ENCODE measurements at places on chromosomes 6 and 20. TPM values are rescaled to one million over a fixed set of nuclear protein-coding genes. Genes with fewer than 3 reads are reported as not detected.

The C20orf202 gene
- 0.33 TPM for polyA plus RNA-seq

The OLIG3 gene
- 0.02 TPM for polyA plus RNA-seq

The TGM3 gene
- 1,528 TPM for polyA plus RNA-seq

The SLC35A1 gene
- 14.5 TPM for polyA plus RNA-seq

The MEP1A gene
- polyA plus RNA-seq, result 0.01 TPM

The RXRB gene
- polyA plus RNA-seq, result 24.4 TPM

The RTN4IP1 gene
- polyA plus RNA-seq, result 2.5 TPM

The CRYBG1 gene
- 45.2 TPM for polyA plus RNA-seq

The SPEF1 gene
- polyA plus RNA-seq, result 0.08 TPM

The RGS17 gene
- 1.1 TPM for polyA plus RNA-seq

The OPRL1 gene
- 0.14 TPM for polyA plus RNA-seq

The HLA-DQB1 gene
- 53.2 TPM for polyA plus RNA-seq

The RPP40 gene
- 6.9 TPM for polyA plus RNA-seq

The TNFRSF6B gene
- polyA plus RNA-seq, result 2.6 TPM

The FILIP1 gene
- 0.84 TPM for polyA plus RNA-seq

The CAGE1 gene
- 0.02 TPM for polyA plus RNA-seq

The CYP39A1 gene
- polyA plus RNA-seq, result 3.2 TPM

The TMEM170B gene
- polyA plus RNA-seq, result 0.41 TPM

The OR2H2 gene
- not detected for polyA plus RNA-seq

The GINS1 gene
- 4.1 TPM for polyA plus RNA-seq

The OR12D1 gene
- polyA plus RNA-seq, result not detected

The USP49 gene
- 1.0 TPM for polyA plus RNA-seq

The SLC26A8 gene
- not detected for polyA plus RNA-seq

The CD109 gene
- polyA plus RNA-seq, result 3.6 TPM

The TRIM15 gene
- polyA plus RNA-seq, result not detected

The PCK1 gene
- polyA plus RNA-seq, result 0.12 TPM

The LY6G6C gene
- 17.2 TPM for polyA plus RNA-seq

The MYL9 gene
- 320 TPM for polyA plus RNA-seq

The PLCB4 gene
- 1.9 TPM for polyA plus RNA-seq

Data from esophagus (tissue), 2 donors.